NCI-H1417 treated with DMSO at 0.1 percent for 48 hours (cell line): ENCODE measurements at places on chromosomes 3 and 15.

- DNase-seq, result no peak
Observed at GRCh38 chr15:95451938-95452337, 878.6 kb upstream of the NR2F2 start.

DNA sequence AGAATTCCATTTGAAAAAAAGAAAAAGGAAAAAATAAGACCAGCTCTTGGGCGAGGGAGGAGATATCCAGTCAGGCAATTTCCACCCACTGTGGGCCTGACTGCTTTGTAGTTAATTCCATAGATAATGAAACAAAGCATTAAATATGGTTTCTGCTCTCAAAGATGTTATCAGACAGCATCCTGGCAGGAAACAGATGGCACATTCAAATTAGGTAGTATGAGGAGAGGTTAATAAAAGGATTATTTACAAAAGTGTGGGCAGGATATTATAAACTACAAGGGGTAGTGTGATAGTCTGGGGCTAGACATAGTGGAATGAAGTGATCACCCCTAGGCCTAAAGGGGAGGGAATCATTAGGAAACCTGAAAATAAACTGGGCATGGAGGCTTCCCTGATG is 193.2 kb downstream of the CLSTN2 start:
- DNase-seq, result no peak

DNA sequence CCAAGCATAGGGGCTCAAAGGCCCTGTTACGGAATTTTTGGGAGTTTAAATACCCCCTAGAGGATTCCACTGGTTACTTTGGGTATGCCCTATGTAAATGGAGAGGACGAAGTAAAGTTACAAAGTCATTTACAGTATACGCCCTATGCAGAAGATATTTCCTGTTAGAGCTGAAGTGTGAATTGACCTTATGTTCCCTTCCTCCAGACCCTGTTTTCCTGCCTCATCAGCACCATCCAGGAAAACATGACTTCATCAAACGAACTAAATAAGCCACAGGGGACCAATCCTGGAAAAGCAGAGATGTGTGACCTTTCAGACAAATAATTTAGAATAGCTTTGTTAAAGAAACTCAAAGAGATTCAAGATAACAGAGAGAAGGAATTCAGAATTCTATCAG is 177.4 kb downstream of the SQOR start:
- DNase-seq, result no peak

DNA sequence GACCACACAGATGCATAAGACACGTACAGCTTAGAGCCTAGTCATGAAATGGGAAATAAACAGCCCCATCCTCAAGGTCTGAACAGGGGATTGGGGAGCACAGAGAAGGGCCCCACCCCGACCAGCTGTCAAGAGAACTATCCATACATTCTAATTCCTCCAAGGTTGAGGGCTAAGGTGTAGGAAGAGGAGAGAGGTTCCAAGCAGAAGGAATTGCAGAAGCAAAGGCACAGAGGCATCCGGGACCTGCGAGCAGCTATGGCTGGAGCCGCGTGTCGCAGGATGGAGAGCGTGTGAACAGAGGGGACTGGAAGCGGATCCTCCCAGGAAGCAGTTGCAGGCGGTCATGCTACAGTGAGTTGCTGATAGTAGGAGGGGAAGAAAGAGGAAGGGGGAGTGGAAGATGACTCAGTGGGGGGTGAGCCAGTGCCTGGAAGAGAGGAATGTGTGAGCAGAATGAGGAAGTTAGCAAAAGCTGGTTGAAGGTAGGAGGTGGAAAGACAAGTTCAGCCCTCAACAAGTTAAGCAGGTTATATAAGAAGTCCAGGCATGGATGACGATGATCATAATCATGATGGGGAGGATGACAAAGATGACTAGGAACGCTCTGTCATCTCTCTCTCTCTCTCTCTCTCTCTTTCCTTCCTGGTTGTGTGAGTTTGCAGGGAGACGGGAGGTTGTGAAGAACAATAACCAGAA is 89.7 kb downstream of the LIPC start:
- DNase-seq, result no peak

DNA sequence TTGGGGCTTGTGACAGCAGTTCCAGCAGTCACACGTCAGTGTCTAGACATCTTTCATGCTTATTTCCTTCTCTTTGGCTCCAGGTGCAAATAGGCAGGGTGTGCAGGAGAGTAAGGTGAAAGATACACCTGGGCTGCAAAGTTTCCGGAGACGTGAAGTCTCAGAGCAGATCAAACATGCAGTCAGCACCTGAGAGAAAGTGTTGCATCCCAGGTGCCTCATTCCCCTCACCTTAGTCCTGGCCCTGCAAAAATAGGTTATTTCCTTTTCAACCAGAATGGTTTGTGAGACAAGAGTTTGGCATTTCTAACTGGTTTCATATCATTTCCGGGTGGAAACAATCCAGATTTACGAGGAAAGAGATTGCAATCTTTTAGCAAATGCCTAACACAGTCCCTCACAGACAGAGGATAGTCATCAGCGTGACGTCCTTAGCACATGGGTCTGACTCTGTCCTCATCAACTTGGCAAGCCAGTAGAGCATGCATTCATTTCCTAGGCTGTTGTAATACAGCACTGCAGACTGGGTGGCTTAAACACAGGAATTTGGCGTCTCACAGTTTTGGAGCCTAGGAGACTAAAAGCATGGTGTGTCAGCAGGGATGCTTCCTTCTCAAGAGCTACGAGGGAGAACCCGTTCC is 58.2 kb upstream of the ARRDC4 start:
- no peak for DNase-seq

GRCh38 chr3:100179692-100180349 is 65.5 kb upstream of the FILIP1L start:
- DNase-seq, result no peak

DNA sequence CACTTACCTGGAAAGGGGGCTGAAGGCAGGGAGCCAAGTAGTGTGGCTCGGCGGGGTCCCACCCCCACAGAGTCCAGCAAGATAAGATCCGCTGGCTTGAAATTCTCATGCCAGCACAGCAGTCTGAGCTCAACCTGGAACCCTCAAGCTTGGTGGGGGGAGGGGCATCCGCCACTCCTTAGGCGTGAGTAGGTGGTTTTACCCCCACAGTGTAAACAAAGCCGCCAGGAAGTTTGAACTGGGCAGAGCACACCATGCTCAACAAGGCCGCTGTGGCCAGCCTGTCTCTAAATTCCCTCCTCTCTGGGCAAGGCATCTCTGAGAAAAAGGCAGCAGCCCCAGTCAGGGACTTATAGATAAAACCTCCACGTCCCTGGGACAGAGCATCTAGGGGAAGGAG is 156.3 kb downstream of the KBTBD8 start:
- DNase-seq, result no peak

GRCh38 chr15:43915631-43916325 is 89.0 kb downstream of the WDR76 start:
- DNase-seq, result no peak

GRCh38 chr3:61078048-61078752 is 173.1 kb downstream of the FHIT start:
- no peak for DNase-seq

DNA sequence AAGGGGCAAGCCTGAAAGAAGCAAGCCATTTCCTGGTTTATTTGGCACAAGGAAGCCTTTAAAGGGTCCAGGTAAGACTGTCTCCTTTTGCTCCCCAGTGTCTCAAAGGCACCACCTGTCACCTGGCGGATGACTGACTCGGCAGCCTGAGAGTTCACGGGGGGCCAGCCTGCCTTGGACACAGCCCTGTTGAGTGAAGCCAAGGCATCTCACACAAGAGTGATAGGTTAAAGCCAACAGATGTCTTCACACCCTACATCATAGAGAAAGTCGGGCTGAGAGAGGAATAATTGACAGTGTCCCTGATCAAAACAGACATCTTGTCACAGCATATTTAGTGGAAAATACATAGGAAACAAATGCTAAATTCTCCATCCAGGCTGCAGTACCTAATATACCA is 28.2 kb upstream of the LIPC start:
- no peak for DNase-seq

- no peak for DNase-seq
Observed at GRCh38 chr3:16890597-16891333, 6.0 kb downstream of the PLCL2 start.

DNA sequence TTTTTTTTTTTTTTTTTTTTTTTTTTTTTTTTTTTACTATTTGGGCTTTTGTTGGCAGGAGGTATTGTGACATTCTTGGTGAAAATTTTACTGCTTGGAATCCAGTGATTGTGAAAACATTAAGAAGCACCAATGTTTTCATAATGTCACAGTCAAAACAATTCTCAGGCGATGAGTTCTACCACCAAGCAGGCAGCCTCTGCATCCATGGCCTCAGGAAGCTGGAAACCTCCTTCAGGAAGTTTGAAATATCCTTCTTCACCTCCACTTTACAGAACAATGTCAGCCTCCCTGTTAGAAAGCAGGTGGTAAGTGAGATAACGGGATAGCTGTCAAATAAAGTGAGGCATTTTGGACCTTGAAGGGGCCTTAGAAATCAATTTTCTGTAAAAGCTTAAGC is 98.3 kb downstream of the MEX3B start:
- no peak for DNase-seq

- DNase-seq, result no peak
Observed at GRCh38 chr3:97930018-97930417, 42.2 kb downstream of the RIOX2 start.

GRCh38 chr3:56323986-56324420 is 144.3 kb downstream of the ERC2 start:
- no peak for DNase-seq
